Activated CD4-positive, CD25-positive, alpha-beta regulatory T cell (primary cell): ENCODE measurements at places on chromosomes 5 and 9.

DNA sequence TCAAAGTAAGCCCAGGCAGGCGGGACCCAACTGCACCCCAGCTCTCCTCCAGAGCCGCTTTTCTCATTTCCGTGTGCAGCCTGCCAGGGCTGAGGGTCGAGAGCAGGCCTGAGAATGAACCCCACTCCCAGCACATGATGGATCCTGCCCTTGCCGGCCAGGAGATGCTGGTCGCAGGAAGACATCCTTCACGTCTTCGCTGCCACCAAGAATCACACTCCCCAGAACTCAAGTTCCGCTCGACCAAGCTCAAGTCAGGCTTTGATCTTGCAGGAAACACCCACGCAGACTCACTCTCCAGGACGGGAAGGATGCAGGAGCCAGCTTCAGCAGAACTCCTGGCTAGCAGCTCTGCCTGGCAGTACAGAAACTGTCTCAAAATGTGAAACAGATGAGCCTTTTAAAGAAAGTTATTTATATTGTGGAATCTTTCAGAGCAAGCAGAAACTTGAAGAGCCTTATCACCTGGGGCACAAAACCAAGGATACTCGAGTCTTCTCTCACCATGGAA lies 102.4 kb downstream of the ROR2 start:
- DNase-seq, result no peak

DNA sequence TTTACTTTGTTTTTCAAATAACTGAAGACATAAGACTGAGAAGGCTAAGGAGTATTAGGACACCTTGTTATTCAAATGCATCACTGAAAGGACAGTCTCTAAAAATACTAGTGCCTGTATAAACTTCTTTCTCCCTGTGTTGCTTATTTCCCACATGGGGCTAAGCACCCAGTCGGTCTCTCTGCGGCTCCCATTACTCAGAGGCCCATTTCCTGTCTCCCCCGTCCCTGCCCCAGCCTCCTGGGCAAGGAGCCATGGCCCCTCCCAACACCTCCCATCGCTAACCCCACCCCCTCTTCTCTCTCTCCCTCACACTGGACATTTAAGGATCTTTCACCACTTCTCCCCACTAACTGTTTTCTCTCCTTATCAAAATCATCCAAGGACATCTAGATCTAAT lies 81.9 kb downstream of the EBF1 start:
- no peak for DNase-seq

GRCh38 chr5:134539732-134540131 lies 14.3 kb downstream of the JADE2 start:
- no peak for DNase-seq

DNA sequence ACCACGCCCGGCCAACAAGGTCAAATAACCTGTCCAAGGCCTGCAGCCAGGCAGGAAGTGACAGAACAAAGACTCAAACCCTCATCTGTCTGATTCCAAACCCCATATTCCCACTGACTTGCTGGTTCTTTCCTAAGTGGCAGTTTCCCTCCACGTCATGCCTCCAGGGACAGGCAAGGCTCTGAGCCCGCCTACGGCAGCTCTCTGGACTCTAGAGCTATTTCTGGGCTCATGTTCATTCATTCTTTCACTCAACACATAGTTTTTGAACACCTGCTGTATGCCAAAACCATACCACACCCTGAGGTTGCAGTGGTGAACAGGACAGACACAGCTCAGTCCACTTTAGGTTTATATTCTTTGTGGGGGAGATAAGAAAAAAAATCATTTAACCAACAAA lies 5.2 kb upstream of the FBP1 start:
- no peak for DNase-seq

DNA sequence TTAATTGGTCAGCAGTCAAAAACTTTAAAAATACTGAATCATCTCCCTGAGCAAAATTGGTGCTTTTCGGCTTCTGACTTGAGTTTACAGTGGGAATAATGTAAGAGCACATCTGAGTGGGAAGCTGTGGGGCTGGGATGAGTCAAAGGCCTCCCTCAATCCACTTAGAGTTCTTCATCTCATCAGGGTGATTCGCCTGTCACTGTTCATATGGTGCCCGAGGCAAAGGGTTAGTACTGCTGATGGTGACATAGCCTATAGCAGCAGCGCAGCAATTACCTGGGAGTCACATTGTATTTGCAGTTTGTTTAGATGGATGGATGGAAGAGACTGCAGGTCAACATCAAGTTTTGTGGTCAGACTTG lies 113.8 kb upstream of the ZNF608 start:
- DNase-seq, result no peak

GRCh38 chr9:37036371-37036775 lies 2.3 kb upstream of the PAX5 start:
- DNase-seq, result no peak

DNA sequence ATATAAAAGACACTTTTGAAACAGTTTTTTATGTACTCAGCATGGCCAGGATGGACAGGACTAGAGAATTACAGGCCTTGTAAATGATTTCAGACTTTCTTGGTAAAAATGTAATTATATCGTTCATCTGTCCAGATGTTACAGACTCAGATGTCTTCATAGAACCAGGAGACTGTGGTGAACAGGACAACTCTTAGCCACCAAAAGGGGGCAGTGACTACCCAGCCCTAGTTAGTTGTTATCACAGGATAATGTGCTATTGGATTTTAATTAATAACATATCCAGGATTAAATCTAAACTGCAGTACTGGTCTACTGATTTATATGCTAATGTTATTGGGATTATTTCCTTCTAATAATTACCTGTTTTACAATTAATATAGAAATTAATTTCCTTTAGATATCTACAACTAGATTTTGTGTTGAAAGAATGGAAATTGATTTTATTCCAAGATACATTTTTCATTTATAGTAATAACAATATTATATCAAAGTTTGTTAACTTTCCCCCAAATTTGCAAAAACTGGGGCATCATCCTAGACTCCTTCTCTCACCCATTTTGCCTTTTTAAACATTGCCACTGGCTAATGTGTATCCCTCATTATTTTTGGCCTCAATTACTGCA lies 99.4 kb downstream of the MTREX start:
- no peak for DNase-seq

DNA sequence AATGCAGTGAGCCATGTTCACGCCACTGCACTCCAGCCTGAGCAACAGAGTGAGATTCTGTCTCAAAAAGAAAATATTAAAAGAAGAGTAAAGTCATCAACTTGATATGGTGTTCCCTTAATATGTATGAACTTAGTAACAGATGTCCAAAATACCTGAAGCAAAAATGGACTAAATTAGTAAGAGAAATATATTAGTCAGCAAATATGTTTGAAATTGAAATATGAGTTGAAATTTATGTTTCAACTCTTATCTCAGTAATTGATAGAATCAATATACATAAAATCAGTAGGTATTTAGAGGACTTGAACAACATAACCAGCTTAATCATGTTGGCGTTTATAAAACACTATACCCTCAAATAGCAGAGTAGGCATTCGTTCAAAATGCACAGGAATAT lies 668.5 kb downstream of the ISL1 start:
- no peak for DNase-seq

DNA sequence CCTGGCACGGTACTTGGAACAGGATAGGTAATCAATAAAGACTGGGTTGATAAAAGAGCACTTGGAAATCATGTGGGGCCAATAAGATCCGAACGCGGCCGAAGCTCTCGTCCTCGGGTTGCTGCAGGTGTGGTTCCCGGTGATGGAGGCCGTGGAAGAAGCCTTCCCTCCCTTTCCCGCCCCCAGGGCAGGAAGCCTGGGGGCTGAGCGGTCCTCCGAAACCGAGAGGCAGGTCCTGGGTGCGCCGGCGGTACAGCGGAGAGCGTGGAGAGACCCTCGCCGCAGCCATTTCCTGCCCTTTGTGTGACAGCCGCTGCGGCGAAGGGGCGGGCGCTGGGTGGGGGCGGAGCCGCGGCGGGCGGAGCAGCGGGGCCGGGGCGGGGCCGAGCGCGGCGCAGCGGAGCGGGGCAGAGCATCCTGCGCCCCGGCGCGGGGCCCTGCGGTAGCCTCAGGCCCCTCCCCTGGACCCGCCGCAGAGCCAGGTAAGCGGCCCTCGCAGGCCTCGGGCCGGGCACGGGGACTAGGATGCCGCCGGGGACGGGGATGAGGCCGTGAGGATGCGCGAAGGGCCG lies at the start of gene CYFIP2:
CYFIP2 (plus strand) TSS at position 410 of the 572 bp plus-strand sequence. CDS start 19,239 bp downstream, outside the sequence.
- peak; percentile 52 for DNase-seq

- no peak for DNase-seq
Measured at GRCh38 chr9:113940077-113940476, 64.0 kb downstream of the ZNF618 start.

DNA sequence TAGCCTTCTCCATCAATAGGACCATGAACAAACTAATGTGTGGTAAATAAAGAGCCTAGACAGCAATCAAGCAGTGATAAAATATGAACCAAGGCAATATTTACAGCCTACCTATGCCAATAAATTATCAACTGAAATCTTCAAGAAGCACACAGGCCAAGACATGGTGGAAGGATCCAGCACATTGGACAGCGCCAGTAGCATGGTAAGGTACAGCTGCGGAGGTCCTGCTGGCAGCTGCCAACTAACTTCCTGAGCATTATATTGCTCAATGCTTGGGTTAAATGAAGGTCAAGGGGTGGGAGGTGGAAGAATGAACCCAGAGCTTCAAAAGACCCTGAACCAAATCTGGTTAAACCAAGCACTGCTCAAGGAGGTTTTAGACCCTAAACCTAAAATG lies 16.5 kb upstream of the SPDL1 start:
- no peak for DNase-seq

- DNase-seq, result no peak
Measured at GRCh38 chr9:15423231-15423985, 732 bp downstream of the SNAPC3 start.

GRCh38 chr5:142499591-142500226 lies 174.9 kb upstream of the SPRY4 start:
- no peak for DNase-seq
